ENCODE measurements at places on chromosomes 7 and 10.

GRCh38 chr7:146216396-146217041, 99.9 kb downstream of the CNTNAP2 start:
- no peaks in the 10 kb centered on the region for H3K4me1 ChIP-seq
- no peaks in the 10 kb centered on the region for H3K36me3 ChIP-seq
- H3K4me3 ChIP-seq = no peak overlapping the region
- H3K27me3 ChIP-seq = no peaks in the 10 kb centered on the region
- DNase-seq = no peak

GRCh38 chr7:157366722-157367121, 29.9 kb downstream of the DNAJB6 start:
- H3K27me3 ChIP-seq = no peaks in the 10 kb centered on the region
- no peak overlapping the region for H3K27ac ChIP-seq
- H3K36me3 ChIP-seq = peaks cover 4% of the 10 kb centered on the region
- no peaks in the 10 kb centered on the region for H3K4me1 ChIP-seq
- H3K4me3 ChIP-seq = no peak overlapping the region
- no peak for DNase-seq

- no peak overlapping the region for H3K4me3 ChIP-seq
- no peaks in the 10 kb centered on the region for H3K27me3 ChIP-seq
- H3K36me3 ChIP-seq = no peaks in the 10 kb centered on the region
- peaks cover 18% of the 10 kb centered on the region for H3K4me1 ChIP-seq
- H3K27ac ChIP-seq = peak overlapping the region; percentile 89
- peak; percentile 77 for DNase-seq
Measured at GRCh38 chr7:73850781-73851207, 8.5 kb upstream of the METTL27 start.

DNA sequence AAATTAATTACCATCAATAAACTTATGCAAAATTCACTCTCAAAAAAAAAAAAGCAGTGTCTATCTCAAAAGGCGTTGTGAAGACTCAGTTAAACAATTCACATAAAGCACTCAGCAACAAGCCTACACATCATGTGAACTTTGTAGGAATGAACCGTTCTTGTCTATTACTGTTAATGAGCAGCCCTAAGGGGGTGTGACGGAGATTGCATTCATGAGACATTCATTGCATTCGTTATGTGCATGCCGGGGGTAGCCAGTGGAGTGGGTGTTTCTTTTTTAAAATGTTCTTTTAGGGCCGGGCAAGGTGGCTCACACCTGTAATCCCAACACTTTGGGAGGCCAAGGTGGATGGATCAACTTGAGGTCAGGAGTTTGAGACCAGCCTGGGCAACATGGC, 193.0 kb downstream of the PRPF18 start:
- no peaks in the 10 kb centered on the region for H3K36me3 ChIP-seq
- H3K4me3 ChIP-seq = no peak overlapping the region
- no peaks in the 10 kb centered on the region for H3K27me3 ChIP-seq
- no peak overlapping the region for H3K27ac ChIP-seq

DNA sequence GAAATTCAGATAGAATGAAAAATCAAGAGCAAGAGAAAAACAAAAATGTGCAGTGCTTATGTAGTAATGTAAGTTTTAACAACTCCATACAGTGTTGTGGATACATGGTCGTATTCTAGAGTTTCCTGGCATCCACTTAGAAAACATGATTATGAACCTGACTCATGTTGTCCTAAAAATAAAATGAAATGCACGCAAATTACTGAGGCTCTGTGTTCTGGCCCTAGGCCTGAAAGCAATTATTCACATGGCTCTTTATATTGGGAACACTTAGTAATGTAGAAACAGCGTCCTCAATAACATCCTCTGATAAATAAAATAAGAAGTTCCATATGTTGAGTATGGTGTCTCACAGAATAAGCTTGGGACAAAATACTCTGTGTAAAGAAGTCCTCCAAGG, 200.2 kb upstream of the SEMA3E start:
- DNase-seq = peak; percentile 5
- H3K4me1 ChIP-seq = no peaks in the 10 kb centered on the region
- H3K27me3 ChIP-seq = no peaks in the 10 kb centered on the region
- peak overlapping the region; percentile 39 for H3K27ac ChIP-seq
- no peaks in the 10 kb centered on the region for H3K36me3 ChIP-seq

- no peaks in the 10 kb centered on the region for H3K36me3 ChIP-seq
- no peak for DNase-seq
- H3K4me3 ChIP-seq = no peak overlapping the region
- H3K4me1 ChIP-seq = no peaks in the 10 kb centered on the region
- H3K27ac ChIP-seq = no peak overlapping the region
Measured at GRCh38 chr10:132175907-132176581, 10.7 kb upstream of the DPYSL4 start.

DNA sequence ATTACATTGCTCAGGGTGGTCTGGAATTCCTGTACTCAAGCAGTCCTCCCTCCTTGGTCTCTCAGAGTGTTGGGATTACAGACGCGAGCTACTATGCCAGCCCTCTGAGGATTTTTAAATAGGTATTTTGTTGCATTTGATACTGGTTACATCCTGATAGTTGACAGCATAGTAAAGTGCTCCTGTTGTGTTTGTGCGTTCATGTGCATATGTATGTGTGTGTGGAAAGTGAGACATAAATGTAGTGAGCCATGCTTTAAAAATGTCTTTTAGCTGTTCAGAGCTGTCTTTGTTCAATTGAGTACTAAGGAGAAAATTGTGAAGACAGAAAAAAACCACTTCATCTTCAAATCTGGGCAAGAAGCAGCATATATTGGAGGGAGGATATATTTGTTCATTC, 27.8 kb downstream of the ZNRF2 start:
- no peak overlapping the region for H3K27ac ChIP-seq
- H3K36me3 ChIP-seq = no peaks in the 10 kb centered on the region
- no peaks in the 10 kb centered on the region for H3K27me3 ChIP-seq
- H3K4me1 ChIP-seq = no peaks in the 10 kb centered on the region

DNA sequence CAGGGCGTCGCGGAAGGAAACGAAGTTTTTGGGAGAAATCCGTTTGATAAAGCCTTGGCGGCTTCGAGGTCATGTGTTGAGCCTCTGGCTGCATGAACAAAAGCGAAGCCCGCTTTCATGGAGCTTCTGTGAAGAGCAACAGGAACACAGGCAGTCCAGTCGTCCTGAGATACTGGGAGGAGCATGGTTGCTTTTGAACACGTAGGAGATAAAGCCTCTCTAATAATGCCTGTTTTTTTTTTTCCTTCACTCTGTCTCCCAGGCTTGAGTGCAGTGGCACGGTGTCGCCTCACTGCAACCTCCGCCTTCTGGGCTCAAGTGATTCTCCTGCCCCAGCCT, 473 bp upstream of the ZNF32 start:
- no peaks in the 10 kb centered on the region for H3K27me3 ChIP-seq
- peak overlapping the region; percentile 78 for H3K27ac ChIP-seq
- H3K4me1 ChIP-seq = peaks cover 8% of the 10 kb centered on the region
- peaks cover 6% of the 10 kb centered on the region for H3K36me3 ChIP-seq
- no peak for DNase-seq
- H3K4me3 ChIP-seq = peak overlapping the region; percentile 86

- no peak overlapping the region for H3K27ac ChIP-seq
- DNase-seq = no peak
Measured at GRCh38 chr7:45074528-45075354, 14.0 kb downstream of the NACAD start.
